ENCODE measurements at places on chromosomes 3 and 15.
A peak's percentile ranks its signal among the peaks of the same experiment; 100 is the strongest.

DNA sequence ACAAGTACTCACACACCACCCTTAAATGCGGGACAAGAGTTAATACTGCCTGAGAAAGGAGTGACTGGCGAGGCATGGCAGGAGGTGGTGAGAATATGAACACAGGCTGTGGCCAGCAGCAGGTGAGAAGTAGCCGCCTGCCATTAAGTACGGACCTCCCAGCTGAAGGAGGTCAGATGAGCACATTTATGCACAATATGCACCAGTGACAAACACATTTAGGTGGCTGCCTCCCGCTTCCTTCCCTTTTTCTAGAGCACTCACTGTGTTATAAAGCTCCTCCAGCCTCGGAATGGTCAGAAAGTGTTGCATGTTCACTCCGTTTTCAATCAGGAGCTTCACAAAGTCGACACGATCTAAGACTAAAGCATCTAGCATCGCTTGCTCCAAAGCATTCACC lies 52.4 kb downstream of the TRPM1 start:
- DNase-seq, result peak; percentile 48

DNA sequence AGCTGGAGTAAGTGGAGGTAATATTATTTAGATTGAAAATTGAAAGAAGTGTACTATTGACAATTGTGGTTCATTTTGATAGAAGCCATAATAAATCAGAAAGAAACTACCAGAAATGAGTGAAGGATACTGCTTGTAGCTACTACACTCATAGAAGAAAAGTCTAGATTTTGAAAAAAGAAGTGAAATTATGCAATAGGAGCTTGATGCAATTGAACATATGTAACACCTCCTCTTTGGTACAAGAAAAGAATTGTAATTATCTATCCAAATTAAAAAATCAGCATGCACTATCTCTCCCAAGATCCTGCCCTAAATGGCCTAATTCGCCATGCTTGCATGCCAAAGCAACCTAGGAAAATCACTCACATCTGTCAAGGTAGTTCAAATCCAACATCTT lies 51.1 kb upstream of the CD200R1L start:
- DNase-seq, result no peak

DNA sequence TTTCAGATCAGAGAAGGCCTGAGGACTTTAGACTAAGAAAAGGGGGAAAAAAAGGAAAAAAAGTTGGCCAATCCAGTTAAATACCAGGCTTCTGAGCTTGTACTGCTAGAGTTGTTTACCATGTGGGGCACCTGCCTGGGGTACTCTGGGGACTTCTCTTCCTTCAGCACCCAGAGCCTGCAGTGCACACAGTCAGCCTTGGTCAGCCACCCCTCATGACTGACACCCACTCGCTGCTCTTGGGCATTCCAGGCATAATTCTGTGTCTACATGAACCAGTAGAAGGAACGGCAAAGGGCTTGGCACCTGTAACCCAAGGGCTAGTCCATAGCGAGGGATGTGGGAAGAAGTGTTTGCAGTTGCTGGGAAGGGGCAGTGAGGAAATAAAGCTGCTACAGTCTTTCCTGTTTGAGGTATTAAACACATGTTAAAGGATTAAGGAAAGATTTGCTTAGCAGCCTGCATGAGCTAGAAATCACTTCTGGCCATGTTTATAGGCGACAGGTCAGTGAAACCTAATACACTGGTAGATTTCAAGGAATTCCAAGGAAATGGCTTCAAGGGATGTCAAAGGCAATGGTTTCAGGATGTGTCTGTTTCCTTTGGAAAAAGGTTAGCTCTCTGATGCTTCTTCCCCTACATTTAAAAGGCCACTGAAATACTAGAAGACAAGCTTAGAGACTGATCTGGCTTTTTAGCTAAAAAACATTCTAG lies 232.5 kb downstream of the CHST2 start:
- DNase-seq, result no peak

GRCh38 chr3:36894914-36895313 lies 49.9 kb downstream of the TRANK1 start:
- DNase-seq, result peak; percentile 59

GRCh38 chr3:49295489-49296058 lies 18.5 kb upstream of the C3orf62 start:
- DNase-seq, result peak; percentile 78

DNA sequence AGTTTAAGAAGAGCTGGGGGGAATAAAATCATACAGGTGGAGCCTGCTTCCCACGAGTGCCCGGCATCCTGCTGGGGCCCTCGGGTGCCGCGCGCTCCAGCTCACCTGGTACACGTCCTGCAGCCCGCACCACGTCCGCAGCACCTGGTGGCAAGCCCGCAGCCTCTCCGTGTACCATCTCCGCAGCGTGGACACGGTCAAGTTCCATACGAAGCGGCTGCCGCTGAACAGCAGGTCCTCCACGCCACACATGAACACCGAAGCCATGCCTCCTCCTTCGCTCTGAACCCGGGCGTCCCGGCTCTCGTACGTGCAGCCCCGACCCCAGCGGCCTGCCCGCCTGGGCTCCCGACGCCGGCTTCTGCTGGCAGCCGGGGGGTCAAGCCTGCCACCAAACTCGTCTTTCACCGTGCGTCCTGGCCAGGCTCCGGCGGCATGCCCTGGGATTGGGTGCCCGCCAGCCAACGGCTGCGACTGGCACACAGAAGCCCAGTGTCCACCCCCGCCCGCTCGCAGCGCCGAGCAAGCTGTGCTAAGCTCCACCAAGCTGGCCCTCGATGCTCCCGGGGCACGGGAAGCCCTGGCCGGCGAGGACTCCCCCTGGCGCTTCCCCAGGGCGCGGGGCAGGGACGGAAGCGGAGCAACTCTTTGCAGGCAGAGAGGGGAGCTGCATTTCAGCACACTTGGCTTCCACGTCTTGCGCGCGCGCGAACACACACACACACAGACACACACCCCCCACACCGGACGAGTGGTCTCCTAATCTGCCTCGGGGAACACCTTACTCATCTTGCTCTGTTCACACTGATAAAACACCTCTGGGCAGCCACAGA lies at the start of gene FRMD4B:
Gene FRMD4B, minus strand, starts transcription at position 366 of the 833 bp plus-strand sequence. Its CDS starts 99 bp downstream, at position 267.
- DNase-seq, result peak; percentile 88

DNA sequence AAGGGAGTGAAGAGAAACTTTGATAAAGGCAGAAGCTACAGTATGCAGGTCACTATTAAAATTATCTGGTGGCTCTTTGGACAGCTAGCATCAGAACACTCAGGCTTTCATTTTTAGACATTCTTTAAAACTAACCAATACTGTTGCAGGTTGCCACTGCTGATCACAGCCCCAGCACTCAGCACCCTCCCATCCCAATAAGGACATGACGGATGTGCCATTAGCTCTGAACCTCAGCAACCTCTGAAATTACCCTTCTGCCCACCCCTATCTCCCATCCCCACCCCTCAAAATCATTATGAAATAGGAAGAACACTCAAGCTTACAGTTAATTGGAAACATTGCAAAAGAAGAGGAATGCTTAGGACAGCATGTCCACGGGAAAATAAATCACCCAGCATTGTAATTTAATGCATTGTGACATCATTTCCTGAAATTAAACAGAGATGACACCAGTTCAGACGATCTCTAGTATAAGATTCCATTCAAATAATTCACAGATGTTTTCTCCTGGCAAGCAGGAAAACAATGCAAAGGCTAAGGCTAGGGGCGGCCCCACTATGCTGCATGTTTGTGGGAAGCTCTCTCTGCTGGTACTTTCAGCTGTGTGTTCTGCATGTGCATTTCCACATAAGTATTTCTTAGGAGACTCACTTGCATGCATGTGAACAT lies 71.6 kb downstream of the MEIS2 start:
- DNase-seq, result no peak

- DNase-seq, result no peak
Observed at GRCh38 chr3:74850381-74850780, 235.9 kb upstream of the CNTN3 start.

DNA sequence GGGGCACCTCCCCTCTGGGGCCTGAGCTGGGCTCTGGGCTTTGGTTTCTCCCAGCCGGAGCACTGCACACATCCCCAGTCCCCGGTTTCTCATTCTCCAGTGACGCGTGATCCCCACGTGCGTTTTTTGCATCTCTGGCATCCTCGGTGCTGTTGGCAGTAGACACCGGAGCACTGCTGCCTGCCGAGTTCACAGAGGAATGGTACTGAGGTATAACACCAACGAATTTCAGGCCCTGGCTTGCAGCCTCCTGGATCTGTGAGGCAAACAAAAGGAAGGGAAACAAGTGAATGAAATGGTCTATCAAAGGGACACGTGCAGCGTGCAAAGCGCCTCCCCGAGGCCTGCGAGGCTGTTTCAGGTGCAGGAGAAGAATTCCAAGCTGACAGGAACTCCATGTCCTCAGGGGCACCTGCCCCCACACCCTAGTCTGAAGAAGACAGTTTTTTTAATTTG lies 112.9 kb downstream of the OXNAD1 start:
- DNase-seq, result no peak

GRCh38 chr15:75362642-75363249 lies 5.7 kb downstream of the MAN2C1 start:
- no peak for DNase-seq

- no peak for DNase-seq
Observed at GRCh38 chr3:113717818-113718217, 21.4 kb upstream of the USF3 start.

DNA sequence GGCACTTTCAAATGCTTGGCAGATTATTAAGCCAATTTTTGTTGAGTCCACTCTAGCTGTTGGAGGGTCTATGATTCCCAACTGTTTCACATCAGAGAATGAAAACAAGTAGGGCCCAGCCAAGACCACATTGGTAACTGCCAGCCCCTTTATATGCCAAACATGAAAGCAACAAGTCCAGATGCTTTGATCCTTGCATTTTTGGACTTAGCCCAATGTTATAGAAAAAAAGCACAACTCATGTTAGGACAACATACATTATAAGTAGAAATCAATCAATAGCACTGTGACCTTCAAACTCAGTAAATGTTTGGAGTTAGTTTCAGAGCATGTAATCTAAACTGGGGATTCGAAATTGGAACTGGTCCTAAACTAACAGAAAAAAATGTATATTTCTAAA lies 674.7 kb downstream of the MECOM start:
- DNase-seq, result no peak

- peak; percentile 13 for DNase-seq
Observed at GRCh38 chr3:137709011-137709601, 55.0 kb upstream of the SOX14 start.

DNA sequence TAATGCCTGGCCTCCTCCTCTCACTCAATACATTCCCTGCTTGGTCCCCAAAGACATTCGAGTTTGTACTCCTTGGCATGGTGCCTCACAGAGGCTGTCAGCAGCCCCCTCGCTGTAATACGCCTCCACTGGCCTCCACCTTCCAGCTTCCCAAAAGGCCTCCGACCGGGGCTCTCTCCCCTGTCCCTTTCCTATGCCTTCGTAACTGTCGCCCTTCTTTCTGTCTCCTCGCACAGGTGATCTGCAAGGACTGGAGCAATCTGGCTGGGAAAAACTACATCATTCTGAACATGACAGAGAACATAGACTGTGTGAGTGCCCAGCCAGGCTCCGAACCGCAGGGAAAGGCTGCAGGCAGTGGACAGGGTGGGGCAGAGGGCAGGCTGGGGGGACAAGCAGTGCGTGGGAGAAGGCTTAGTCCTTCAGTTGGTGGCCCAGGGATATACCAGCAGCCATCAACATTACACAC lies 10.7 kb upstream of the ABTB1 start:
- no peak for DNase-seq

Measured in common myeloid progenitor, CD34-positive (primary cell).